ENCODE measurements at places on chromosomes 12 and 14.

DNA sequence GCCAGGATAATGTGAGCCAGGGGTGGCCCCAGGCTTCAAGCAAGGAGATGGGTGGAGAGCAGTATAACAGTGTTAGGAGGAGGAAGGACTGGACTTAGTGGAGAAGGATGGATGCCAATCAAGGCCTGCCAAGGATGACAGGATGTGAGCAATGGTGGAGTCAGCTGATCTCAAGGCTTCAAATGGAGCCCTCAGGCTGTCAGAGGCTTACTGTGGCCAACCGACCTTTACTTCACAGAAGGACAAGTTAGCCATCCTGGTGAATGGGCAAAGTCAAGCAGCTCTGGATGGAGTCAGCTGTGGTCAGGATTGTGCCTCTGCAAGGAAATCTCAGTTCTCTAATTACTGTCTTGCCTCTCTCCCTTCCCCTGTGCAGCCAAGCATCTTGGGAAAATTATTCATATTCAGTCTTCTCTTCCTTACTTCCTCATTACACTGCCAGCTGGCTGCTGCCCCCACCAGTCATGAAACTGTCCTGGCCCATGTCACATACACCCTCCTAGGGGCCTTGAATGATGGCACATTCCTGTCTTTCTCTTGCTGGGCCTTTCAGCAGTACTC is 7.6 kb upstream of the STAT6 start:
- no peak for DNase-seq

- no peak for DNase-seq
These were observed 186.5 kb upstream of the LHX5 start for GRCh38 chr12:113658006-113658655.

- DNase-seq = no peak
These were observed 20.4 kb downstream of the ZFYVE21 start for GRCh38 chr14:103735815-103736545.

GRCh38 chr12:115835445-115835844 is 442.0 kb downstream of the MED13L start:
- no peak for DNase-seq

DNA sequence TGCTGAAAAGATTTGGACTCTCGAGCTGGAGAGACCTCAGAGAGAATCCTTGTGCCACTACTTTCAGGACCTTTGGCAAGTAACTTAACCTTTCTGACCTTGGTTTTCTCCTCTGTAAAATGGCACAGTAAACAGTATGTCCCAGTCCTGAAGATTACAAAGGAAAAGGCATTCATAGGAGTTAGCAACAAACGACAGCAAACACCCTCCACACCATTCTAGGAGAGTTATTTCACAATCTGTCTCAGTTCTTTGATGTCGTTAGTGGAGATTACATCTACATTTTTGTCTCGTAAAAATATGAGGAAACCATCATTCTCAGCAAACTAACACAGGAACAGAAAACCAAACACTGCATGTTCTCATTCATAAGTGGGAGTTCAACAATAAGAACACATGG is 205.7 kb downstream of the ITPR2 start:
- no peak for DNase-seq

- no peak for DNase-seq
These were observed 160.6 kb downstream of the ZFP36L1 start for GRCh38 chr14:68632054-68632895.

GRCh38 chr14:88729159-88729558 is 63.6 kb downstream of the EML5 start:
- no peak for DNase-seq

DNA sequence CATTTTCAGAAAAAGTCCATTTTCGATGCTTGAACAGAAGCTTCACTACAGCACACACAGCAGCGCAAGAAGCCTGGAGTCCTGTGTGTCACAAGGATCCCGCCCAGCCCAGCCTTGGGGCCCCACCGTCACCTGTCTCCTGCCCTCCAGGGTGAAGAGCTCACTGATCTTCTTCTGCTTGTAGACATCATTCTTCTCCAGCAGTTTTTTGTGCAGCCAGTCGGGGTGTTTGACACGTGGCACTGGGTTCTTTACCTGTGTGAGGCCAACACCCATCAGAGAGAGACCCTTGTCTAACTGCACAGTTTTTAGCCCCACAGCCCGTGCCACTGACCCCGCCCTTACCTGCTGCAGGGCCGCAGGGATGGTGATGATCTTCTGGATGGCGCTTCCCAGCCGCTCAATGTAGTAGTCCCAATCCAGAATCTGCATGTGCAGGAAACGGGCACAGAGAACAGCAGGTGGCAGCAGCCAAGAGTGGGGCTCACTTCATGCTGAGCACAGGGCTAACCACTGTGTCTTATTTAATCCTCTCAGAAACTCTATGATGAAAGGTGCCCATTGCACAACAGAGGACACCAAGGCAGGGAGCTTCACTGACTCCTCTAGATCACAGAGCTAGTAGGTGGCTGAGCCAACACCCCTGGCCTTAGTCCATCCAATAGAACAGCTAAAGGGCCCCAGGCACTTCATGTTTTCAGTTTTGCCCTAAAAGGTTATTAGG is 30.0 kb downstream of the POLE start:
- no peak for DNase-seq

GRCh38 chr14:54206516-54206915 is 190.3 kb upstream of the CDKN3 start:
- no peak for DNase-seq

DNA sequence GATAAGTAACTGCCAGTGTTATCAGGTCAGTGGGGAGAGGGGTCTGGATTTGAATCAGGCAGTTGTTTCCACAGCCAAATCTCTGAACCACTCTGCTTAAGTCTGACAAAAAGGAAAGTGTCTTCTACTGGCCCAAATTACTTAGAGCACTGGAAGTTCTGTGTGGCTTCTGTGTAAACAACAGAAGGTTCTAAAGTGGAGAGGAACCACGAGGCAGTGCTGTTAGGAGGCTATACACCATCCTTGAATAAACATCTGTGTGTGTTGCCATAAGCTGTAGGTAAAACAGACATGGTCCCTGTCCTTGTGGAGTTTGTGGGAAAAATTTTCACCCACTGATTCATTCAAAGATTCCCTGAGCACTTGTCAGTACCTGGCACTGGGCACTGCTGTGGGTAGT is 50.0 kb downstream of the GALNT4 start:
- no peak for DNase-seq

DNA sequence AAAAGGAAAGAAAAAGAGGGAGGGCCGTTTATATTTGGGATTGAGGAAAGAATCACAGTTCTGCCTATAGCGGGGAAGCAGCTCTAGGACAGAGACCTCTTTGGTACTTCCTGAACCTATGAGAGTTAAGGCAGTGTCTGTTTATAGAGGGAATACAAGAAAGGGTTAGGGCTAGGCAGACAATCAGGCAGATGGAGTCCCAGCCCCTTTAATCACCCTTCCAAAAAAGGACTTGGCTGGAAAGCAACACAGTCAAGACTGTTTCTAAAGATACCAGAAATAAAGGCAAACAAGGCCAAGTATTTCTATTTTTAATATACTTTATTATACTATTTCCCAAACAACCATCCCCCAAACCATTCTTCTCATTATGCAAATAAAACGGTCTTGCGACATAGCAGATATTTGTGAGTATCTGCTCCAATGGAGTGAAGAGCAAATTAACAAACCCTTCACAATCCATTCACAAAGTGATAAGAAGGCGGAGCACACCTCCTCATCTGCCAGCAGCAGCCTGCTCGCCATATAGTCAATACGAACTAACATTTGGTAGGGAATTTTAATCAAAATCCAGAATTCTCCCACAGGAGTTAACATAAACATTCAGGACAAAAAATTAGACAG is 697 bp upstream of the GRIP1 start:
- DNase-seq = no peak

GRCh38 chr12:67784831-67785230 is 136.3 kb downstream of the DYRK2 start:
- DNase-seq = no peak
